ENCODE measurements at places on chromosomes 6 and 20.

DNA sequence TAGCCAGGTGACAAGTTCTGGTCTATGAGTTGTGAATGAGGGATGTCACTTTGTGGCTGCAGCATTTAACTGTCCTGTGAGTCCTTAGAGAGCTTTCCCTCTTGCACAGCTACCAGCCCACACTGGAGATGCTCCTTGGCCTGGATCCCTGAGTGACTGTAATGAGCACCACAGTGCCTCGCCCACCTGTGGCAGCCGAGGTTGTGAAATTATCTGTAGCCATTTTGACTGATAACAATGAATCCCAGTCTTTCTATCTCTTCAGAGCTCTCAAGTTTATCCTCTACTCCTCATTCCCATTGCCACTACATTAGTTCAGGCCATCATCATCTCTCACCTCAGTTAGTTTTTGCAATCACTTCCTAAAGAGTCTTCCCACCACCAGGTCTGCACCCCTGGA is 41.3 kb upstream of the BEND3 start:
- DNase-seq: no peak

- no peak for DNase-seq
Measured at GRCh38 chr6:109263873-109264700, 118.2 kb downstream of the CD164 start.

- no peak for DNase-seq
Measured at GRCh38 chr20:37342231-37343177, 3.4 kb upstream of the SRC start.

DNA sequence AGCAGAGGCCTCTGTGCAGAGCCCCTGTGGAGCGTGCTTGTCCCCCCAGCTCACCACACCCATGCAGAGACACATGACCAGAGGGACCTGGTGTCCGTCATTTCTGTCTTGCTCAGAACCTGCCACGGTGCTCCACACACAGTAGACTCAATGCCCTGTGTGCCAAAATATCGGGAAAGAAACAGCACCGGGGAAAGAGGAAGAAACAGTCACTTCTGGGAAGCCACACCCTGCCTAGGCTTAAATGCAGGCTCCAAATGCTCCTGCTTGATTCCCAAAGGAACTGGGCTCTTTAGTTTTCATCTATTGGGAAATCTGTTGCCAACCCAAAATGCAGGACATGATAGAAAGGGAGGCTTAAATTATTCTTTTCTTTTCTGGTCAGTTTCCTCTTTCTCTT is 503.9 kb downstream of the CD83 start:
- no peak for DNase-seq
